HepG2 (cell line): ENCODE measurements at places on chromosomes 13 and 19. TPM values are rescaled to one million over a fixed set of nuclear protein-coding genes. Genes with fewer than 3 reads are reported as not detected.

Gene TPTE2
- total RNA-seq = not detected in 2 replicates

Gene NLRP4
- not detected in 2 replicates for total RNA-seq

Gene TMEM259
- total RNA-seq = 20.5 and 64.7 TPM in 2 replicates

Gene ZNF66
- total RNA-seq = 5.1 and 8.0 TPM in 2 replicates

Gene C1QTNF9
- not detected in 2 replicates for total RNA-seq

Gene PABPC3
- total RNA-seq = 0.04 and 0.06 TPM in 2 replicates

- DNase-seq = no peak
Observed at GRCh38 chr13:65342541-65343337, 1887.4 kb downstream of the PCDH9 start.

- no peak for DNase-seq
Observed at GRCh38 chr19:28595722-28596480, 617.0 kb downstream of the UQCRFS1 start.

DNA sequence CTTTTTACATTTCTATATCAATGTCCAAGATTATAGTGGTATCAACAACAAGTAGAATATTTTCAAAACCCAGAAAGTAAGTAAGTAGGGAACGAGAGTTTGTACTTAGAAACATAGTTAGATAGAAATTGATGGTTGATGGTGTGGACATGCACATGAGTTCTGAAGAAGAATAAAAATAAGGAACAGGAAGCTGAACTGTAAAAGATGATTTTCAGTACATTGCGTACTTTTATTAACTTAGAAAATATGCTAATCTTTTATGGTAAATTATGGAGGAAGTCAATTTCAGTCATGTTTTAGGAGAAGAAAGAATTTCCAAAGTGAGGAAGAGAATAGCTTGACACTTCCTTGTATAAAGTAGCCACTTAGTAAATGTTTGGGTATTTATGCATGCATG is 12.3 kb upstream of the GPR18 start:
- no peak for DNase-seq

DNA sequence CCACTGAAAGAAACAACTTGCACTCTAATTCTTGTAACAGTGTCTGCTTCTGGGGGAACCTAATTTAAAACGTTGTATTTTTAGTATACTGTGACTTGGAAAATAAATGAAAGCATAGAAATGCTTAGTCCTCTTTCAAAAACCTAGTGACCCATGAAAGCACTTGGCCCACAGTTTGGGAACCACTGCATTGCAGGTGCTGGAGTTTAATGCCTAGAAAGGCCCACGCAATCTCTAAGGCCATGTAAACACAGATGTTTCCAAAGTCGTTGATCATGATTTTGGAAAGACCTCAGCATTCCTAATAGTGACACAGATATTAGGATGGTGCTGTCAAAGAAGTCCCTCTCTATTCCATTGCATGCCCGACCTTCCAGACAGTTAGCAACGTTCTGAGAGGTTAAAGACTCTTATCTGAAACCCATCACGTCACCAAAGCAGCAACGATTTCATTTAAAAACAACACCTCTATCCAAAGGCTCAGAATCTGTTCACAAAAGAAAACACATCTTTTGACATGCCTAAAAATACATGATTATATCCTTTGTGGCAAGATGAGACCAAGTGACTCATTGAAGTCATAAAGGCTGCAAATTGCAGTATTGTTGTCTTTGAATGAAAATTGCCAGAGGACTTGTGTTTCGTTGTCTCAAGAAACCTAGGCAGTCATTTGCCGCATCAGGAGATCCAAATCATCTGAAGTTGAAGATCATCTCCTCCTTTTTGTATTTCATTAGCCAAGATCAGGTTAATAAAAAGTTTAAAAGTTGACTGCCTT is 328.0 kb upstream of the ZNF507 start:
- no peak for DNase-seq

- DNase-seq = no peak
Observed at GRCh38 chr13:51576754-51577153, 7.5 kb upstream of the WDFY2 start.

- no peak for DNase-seq
Observed at GRCh38 chr13:74206855-74207254, 72.7 kb upstream of the KLF12 start.

- DNase-seq = no peak
Observed at GRCh38 chr13:75251188-75251587, 230.8 kb downstream of the TBC1D4 start.

DNA sequence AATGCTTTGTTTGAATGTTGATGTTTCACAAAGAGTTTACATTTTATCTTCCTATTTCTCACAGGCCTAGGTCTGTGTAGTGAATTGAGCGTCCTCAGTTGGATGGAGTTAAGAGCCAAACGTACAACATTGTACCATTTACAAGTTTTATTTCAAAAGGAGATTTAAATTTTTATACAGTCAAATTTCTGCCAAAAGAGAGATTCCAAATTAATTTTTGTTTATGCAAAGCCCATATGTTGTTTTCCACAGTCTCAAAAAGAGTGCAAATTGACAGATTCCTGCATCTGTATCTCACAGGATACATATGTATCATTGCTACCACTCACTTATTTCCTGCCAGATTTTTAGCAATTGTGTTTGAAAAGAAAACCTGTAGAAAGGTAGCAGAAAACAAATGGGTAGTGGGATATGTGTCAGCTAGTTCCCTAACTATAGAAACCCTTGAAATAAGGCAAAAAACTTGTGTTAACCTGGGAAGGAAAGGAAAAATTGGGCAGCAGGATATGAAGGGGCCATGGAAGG is 46.1 kb downstream of the DGKH start:
- no peak for DNase-seq

GRCh38 chr13:26971990-26972887 is 199.4 kb downstream of the USP12 start:
- DNase-seq = peak; percentile 74

- DNase-seq = no peak
Observed at GRCh38 chr19:42233678-42234292, 8.6 kb downstream of the GSK3A start.

- no peak for DNase-seq
Observed at GRCh38 chr13:35603593-35604285, 127.2 kb upstream of the MAB21L1 start.

DNA sequence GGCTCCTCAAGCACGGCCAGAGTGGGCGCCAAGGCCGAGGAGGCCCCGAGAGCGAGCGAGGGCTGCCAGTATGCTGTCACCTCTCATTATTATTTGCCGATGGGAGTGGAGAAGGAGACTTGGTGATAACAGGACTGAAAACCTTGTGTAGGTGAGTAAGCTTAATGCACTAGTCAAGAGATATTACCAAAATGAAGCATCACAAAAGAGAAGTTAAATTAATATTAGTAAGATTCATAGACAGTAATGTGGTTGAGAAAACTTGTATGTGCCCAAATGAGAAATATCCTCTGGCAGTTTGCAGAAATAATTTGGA is 204.5 kb upstream of the SLITRK1 start:
- no peak for DNase-seq

DNA sequence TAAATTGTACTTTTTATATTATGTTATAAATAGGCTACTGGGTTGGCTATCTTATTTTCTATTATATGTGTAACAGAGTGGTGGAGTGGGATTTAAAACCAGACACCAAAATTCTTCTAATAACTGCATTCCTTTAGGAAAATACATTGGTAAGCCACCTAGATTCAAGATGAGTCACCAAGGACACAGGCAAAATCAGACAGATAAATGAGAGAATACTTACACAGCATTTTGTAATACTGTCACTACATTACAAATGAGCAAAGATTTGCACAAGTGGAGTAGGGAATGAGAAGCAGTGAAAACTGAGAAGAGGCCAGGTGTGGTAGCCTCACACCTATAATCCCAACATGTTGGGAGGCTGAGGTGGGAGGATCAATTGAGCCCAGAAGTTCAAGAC is 6.2 kb upstream of the SPART start:
- DNase-seq = no peak

DNA sequence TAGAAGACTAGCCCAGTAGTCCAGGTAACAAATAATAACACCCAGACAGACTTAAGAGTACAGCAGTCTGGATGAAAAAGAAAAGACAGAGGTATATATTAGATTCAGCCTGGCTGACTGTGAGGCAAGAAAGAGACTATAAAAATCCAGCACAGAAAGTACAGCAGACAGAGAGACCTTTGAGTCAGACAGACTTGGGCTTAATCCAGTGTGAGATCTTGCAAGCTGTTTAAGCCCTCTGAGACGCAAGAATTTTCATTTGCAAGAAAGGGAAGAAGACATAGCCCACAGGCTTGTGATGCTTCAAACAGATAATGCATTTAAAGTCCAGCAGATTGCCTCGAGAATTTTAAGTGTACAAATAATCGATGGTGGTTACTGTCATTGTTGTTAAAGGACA is 471.4 kb downstream of the LIG4 start:
- DNase-seq = no peak

DNA sequence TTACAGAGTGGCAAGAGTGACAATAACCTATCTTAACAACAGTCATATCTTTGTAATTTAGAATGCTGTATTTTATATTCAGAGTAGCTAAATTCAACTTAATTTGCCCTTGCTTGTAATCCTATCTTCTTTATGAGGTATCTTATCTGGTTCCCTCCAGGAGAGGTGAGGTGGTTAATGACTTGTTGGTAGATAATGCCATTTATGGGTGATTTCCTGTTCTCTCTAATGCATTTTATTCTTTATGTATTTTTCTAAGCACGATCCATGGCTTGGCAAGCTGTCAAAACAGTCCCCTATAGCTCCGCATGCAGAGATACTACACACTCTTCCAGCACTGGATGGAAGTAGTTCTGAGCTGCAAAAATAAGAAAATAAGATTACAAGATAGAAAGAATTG is 267.9 kb downstream of the LMO7 start:
- DNase-seq = no peak

- no peak for DNase-seq
Observed at GRCh38 chr13:26095846-26096610, 44.2 kb upstream of the SHISA2 start.

DNA sequence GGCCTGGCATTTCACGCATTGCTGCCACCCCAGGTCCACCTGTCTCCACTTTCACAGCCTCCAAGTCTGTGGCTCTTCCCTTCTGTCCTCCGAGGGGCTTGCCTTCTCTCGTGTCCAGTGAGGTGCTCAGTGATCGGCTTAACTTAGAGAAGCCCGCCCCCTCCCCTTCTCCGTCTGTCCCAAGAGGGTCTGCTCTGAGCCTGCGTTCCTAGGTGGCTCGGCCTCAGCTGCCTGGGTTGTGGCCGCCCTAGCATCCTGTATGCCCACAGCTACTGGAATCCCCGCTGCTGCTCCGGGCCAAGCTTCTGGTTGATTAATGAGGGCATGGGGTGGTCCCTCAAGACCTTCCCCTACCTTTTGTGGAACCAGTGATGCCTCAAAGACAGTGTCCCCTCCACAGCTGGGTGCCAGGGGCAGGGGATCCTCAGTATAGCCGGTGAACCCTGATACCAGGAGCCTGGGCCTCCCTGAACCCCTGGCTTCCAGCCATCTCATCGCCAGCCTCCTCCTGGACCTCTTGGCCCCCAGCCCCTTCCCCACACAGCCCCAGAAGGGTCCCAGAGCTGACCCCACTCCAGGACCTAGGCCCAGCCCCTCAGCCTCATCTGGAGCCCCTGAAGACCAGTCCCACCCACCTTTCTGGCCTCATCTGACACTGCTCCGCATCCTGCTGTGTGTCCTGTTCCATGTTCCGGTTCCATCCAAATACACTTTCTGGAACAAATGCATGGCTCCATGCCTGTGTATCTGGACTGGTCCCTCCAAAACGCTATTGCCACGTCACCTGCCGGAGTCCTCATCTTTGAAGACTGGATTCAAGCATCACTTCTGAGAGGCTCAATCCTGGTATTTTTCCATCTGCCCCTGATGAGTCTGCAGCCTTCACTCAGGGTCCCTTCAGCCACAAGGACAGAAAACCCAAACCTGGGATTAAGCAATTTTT is 10.7 kb upstream of the DHDH start:
- no peak for DNase-seq

GRCh38 chr13:99477493-99477892 is 23.8 kb upstream of the TM9SF2 start:
- DNase-seq = no peak

- DNase-seq = no peak
Observed at GRCh38 chr19:45468159-45468651, 409 bp downstream of the FOSB start.

DNA sequence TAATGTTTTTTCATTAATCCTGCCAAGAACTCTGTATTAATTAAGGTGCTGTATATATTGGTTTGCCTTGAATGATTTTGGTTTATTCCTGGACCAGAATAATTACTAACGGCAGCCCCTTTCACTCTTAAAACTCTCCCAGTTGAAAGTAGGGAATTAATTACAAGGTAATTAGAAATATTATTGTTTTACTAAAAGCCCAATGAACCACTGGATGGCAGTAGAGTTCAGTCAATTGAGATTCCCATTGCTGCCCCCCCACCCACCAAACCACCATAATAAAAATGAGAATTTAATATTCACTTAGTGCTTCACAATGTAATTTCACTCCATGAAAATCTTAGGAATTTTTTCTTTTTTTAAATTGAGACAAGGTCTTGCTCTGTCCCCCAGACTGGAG is 13.7 kb downstream of the WBP4 start:
- no peak for DNase-seq

DNA sequence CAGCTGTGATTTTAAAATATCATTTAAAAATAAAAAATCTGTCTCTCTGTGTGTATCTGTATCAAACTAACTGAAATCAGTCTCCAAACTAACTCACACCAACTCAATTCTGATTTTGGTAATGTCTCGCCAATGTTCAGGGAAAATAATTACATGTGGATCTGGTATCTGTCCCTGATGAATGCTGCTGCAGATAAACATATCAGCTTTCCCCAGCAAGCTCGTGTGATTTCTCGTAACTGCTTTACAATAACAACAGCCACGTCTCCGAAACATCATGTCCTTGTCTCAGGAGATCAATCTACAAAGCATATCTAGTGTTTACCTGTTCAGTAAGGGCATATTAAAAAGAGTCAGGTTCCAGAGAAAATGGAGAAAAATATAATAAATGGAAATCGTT is 129.0 kb downstream of the IRS2 start:
- DNase-seq = no peak

- peak; percentile 82 for DNase-seq
Observed at GRCh38 chr13:20924758-20925394, 22.3 kb upstream of the XPO4 start.

DNA sequence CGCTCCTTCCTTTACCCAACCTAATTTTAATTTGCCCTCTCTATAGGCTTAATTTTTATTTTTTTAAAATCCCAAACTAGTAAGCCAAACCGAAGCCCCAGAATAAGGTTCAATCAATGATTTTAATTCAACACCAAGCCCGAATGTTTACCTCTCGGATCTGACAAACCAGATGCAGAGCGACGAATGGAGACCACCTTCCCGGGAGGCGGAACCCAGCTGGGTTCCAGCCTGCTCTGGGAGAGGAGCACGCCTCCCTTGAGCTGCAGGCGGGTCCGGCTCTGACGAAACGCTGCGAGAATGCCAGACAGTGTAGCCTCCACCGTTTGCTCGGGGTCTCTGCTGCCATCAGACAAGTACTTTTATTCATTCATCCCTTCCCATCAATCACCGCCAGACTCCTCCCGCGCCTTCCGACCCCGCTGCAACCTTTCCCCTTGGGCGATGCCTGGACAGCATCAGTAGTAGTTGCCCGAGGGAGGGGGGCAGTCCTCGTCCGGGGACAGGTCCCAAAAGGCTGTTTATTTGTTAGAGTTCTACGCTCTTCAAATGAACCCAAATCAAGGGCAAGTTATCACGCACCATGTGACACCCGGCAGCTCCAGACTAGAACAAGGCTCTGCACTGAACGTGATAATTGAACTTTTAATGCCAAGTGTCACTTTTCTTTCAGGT is 752 bp upstream of the EDNRB start:
- no peak for DNase-seq
